ENCODE measurements at places on chromosomes 1 and 21.

DNA sequence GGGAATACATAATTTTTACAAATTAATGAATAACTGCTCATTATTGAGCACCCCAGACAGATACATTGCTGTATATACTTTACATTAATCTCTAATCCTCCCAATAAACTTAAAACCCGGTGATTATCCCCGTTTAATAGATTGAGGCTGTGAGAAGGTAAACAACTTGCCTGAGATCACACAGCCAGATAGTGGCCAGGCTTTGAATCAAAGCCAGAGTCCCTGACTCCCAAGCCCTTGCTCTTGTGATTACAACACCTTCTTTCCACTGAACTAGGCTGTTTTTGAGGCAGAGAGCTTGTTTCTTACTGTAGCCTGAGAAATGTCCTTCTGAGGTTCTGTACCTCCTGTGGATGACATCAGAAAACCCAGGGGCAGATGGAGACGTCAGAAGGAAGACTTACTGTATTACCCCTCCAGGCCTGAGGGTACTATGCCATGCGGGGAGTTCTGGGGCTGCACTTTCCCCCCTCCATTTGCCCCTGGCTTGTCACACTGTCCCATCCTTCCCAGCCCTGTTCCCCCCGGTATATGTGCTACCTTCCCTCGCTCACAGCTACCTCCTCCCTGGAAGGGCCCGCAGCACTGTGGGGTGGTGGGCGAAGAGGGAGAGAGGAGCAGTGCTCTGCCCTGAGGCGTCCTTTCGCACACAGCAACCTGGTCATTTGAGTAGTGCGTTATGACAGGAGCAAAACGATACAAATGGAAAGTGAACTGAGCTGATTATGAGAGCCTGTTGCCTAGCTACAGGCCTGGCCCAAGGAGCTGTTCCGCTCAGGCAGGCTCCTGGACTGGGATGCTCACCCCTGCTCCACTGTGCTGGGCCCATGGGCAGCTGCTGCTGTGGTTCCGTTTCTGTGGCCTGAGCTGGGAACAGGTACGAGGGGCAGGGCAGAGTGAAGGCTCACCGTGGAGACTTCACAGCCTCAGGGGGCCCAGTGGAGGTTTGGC lies 4.6 kb downstream of the KCNC4 start:
- DNase-seq = no peak

DNA sequence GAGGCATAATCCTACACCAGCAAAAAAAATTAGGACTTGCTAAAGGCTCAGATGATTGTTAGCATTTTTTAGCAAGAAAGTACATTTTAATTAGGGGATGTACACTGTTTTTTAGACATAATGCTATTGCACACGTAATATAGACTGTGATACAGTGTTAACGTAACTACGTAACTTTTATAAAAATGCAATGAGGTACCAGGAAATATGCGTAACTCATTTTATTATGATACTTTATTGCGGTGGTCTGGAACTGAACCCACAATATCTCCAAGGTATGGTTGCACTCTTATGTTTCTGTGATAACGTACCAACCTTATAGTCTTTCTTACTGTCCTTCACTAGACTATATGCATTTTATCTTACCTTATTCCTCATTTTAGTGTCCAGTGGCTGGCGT lies 62.8 kb upstream of the B3GALT2 start:
- no peak for DNase-seq

DNA sequence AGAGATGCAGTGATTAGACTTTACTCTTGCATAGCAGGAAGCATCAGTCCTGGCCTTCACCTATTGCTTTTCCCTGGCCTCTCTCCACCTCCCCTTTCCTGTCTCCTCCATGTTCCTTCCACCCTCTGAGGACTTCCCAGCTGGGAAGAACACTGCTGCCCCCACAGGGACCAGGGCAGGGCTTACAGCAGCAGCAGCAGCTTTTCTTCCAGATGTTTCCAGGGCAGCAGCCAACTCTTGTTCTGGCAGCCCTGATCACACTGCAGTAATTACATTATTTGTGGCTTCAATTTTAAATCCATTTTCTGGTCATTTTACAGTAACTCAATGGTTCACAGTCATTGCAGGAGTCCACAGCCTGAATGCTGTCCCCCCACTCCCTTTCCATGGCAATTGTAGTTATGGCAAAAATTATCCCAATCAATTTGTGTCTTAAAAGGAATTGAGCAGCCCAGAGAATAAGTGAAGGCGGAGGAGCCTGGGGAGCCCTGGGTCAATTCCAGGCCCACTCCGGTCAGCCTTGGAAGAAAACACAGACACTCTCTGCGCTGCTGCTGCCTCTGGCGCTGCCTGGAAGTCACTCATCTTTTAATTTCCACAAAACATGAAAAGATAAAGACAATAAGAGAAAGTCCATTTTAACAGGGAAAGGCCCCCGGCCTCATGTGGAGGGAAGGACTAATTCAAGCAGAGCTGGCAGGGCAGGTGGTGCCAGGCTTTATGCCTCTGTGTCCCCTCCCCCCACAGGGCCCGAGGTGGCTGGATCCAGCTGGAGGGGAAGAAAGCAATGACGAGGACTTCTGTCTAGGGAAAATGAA lies 148.6 kb downstream of the GRIK3 start:
- no peak for DNase-seq

DNA sequence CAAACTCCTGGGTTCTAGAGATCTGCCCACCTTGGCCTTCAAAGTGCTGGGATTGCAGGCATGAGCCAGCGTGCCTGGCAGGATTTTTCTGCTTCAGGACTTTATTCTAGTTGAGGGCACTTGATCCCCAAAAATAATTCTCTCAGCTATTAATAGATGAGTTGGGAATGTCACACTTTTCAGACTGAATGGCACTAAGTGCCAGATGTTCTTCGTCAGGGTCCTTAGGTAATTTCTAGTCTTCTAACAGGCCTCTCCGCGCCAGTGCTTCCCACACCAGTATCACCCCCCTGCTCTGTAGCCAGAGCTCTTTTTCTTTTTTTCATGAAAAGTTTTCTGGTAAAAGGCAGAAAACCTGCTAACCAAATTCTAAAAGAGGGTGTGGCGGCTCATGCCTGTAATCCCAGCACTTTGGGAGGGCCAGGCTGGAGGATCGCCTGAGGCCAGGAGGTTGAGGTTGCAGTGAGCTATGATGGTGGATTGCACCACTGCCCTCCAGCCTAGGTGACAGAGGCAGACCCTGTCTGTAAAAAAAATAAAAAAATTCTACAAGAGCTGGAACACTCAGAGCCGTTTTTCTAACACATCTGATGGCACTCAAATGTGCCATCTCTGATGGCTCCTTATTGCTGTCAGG lies 6.1 kb upstream of the SARS1 start:
- DNase-seq = no peak

- DNase-seq = no peak
These were observed 171.9 kb upstream of the NR5A2 start for GRCh38 chr1:199855580-199855979.

GRCh38 chr1:183622013-183622412 lies 13.6 kb downstream of the ARPC5 start:
- no peak for DNase-seq

- peak; percentile 55 for DNase-seq
These were observed at the start of gene RUSC1 for GRCh38 chr1:155320661-155321617. RUSC1 (plus strand) TSS chr1:155320894; CDS start chr1:155321774, 880 bp downstream.

GRCh38 chr1:51313961-51314777 lies 16.2 kb downstream of the TTC39A start:
- DNase-seq = no peak

GRCh38 chr1:244113532-244114320 lies 62.6 kb downstream of the ZBTB18 start:
- DNase-seq = no peak

GRCh38 chr1:210726621-210727020 lies 397.9 kb downstream of the HHAT start:
- DNase-seq = no peak

DNA sequence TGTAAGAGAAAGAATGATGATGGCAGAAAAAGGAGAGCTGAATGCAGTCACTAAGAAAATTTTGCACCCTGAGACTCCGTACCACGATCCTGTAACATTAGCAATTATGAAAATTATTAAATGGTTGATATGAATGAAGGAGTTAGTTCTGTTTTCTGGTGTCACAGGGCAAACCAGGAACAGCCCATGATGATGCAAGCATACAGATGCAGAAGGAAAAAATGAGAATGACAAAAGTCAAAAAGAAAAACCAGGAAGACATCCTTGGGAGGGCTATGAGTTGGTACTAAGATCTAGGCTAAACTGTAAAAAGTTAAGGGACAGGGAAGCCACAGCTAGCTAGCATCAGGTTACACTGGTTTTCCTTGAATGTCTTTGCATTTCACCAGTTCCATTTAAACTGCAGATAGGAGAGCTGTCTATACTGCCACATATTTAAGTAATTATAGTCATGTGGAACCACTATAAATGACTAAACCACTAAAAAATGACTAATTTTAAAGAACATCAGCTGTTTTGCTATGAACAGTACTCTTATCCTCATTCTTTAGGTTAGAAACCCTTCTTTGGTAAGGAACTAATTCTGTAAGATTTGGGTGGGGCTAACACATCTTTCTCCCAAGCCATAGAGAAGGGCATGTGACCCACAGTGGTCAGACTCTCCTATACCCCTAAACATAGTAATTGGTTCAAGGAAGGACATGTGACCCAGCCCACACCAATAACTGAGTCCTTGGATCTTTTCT lies 11.4 kb downstream of the DOCK7 start:
- DNase-seq = no peak
